Kidney (tissue), 22 donors: ENCODE measurements at places on chromosomes 6 and 20. TPM values are rescaled to one million over a fixed set of nuclear protein-coding genes. Genes with fewer than 3 reads are reported as not detected.

PRKN gene
- 10.4 TPM for total RNA-seq

DBNDD2 gene
- 51.5 TPM for total RNA-seq

CASS4 gene
- total RNA-seq, result 3.0 TPM

ELOVL5 gene
- 42.0 TPM for total RNA-seq

LAMA5 gene
- total RNA-seq, result 342 TPM

CST5 gene
- total RNA-seq, result not detected

TCP11 gene
- total RNA-seq, result 0.50 TPM

CCR6 gene
- 0.54 TPM for total RNA-seq

SAMD10 gene
- total RNA-seq, result 7.9 TPM

OR12D3 gene
- not detected for total RNA-seq

LAMA2 gene
- 20.8 TPM for total RNA-seq

EYA2 gene
- 2.6 TPM for total RNA-seq

ABHD16B gene
- total RNA-seq, result not detected

COL11A2 gene
- total RNA-seq, result 0.85 TPM

- DNase-seq, result no peak
Measured at GRCh38 chr20:891058-891705, 25.0 kb downstream of the ANGPT4 start.

GRCh38 chr6:158785036-158785435 is 34.1 kb downstream of the EZR start:
- no peak for DNase-seq

GRCh38 chr20:47137231-47137870 is 219.1 kb downstream of the ZMYND8 start:
- DNase-seq, result no peak

DNA sequence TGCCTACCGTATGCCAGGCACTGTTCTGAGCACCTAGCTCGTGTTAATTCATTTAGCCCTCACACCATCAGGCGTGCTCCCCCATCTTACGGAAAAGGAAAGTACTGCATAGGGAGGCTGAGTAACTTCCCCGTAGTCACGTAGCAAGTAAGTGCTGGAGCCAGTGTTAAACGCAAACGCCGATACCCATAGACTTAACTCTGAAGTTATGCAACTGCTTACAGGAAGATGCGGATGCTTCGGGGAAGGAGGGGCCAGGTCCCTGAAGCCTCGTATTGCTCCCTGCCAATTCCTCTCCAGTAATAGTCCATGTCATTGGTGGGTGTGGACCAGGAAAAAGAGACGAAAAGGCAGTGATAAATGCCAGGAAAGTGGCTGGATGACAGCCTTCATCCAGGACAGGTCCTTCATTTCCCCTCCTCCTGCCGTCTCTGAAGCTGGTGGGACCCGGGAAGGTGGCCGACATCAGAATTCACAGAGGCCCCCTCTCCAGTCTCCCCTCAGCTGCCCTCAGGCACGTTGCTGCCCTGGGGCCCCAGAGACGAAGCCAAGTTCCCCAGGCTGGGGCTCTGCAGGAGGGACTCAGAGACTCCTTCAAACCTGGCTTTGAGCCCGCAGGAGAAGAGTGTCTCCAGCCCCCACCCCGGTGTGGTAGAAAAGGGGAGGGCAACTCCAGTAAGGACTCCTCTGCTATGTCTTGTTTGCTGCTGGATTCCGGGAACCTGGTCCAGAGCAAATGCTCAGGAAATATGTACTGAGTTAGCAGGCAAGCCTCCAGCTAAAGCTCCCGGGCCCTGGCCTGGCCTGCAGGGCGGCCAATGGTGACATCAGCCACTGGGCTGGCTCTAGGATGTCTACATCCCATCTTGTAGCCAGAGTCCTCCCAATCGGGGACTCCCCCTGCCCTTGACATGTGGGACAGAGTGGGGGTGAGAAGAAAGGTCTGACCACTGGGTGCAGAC is 37.8 kb downstream of the RAB44 start:
- peak; percentile 93 for DNase-seq

- no peak for DNase-seq
Measured at GRCh38 chr6:33577106-33577535, 3.0 kb downstream of the BAK1 start.

- no peak for DNase-seq
Measured at GRCh38 chr6:51648236-51648635, 439.2 kb downstream of the PKHD1 start.

GRCh38 chr6:77415706-77416105 is 47.6 kb downstream of the HTR1B start:
- DNase-seq, result no peak

GRCh38 chr6:26206868-26207801 is 119.9 kb downstream of the HFE start:
- peak; percentile 57 for DNase-seq

GRCh38 chr20:48326868-48327267 is 500.9 kb downstream of the PREX1 start:
- DNase-seq, result no peak

GRCh38 chr6:150940941-150941340 is 75.4 kb downstream of the MTHFD1L start:
- DNase-seq, result no peak

- no peak for DNase-seq
Measured at GRCh38 chr6:21521276-21521675, 72.3 kb upstream of the SOX4 start.

DNA sequence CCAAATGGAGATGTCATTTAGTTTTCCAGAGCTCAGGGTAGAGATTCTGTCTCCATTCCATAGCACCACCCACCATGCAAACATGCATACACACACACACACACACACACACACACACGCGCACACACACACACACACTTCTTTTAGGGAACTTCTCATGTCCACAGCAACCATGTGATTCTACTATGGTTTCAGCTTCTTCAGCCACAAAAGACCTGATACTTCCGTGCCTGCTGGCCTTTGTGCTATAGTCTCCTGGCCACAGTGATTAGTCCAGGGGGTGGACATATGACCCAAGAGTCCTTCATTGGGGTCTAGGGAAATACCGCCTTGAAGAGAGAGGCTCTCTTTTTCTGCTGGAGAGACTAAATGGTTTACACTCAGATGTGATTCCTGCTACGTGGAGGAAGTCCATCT is 53.5 kb downstream of the CARMIL1 start:
- DNase-seq, result no peak

DNA sequence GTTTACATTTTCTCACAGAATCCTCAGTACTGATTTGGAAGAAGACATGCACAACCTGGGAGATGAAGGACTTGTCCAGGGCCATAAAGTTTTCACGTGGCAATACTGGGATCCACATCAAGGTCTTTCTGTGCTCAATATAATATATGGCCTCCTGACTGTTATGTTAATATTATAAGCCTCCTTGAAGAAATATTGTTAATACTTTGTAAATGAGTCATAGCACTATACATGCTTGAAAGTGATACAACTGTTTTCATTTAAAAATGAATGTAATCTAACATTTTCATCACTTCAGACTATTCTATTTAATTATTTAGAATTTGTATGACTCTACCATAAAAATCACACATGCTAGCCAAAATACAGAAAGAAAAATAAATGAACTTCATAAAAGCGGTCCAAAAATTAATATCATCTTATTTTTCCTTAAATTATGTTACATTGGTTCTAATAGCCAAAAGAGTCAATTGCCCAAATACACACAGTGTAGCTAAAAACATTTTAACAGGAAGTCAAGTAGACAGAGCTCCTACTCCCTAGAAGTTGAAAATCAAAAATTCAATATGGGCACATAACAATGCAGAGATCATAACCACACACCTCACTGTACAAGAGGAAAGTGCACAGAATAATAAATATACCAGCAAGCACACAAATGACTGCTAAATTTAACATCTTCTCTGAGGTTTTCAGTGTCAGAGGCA is 188.0 kb upstream of the HDDC2 start:
- no peak for DNase-seq

DNA sequence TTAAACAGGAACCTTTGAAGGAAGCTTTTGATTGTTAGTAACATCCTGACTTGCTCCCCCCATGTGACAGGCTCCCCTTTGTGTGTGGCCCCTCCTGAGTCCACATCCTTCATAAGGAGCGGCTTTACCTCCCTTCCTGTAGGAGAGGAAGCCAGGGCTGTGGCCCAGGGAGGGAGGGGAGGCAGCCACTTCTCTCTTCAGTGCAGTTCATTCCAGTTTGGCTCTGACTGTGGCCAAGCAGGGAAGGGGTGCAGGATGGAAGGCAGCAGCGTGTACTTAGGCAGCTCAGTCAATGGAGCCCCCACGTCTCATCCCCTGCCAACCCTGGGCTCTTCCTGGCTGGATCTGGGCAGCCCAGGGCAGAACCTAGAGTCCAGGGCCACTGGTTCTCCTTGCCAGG is 295.2 kb downstream of the QKI start:
- DNase-seq, result no peak

GRCh38 chr6:57261926-57262325 is 39.8 kb upstream of the RAB23 start:
- no peak for DNase-seq

DNA sequence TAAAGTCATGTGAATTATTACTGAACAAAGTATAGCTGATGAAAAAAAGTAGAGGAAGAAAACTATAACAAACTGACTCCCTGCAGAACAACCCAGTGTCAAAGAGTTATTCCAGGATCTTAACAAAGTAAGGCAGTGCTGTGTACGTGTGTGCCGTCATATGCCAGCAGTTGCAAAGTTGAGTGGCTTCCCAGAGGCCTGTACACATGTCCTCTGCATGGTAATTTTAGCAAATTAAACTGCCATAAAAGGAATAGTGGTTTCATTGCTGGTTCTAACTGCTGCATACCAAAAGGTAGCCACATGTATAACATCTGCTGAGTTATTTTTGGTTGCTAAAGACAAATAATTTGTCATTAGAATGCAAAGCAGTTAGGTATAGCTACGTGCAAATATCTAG is 44.8 kb downstream of the RIPOR2 start:
- no peak for DNase-seq

- DNase-seq, result no peak
Measured at GRCh38 chr20:33431797-33432381, 11.7 kb downstream of the SNTA1 start.

- no peak for DNase-seq
Measured at GRCh38 chr6:151835396-151835795, 27.9 kb downstream of the ESR1 start.

DNA sequence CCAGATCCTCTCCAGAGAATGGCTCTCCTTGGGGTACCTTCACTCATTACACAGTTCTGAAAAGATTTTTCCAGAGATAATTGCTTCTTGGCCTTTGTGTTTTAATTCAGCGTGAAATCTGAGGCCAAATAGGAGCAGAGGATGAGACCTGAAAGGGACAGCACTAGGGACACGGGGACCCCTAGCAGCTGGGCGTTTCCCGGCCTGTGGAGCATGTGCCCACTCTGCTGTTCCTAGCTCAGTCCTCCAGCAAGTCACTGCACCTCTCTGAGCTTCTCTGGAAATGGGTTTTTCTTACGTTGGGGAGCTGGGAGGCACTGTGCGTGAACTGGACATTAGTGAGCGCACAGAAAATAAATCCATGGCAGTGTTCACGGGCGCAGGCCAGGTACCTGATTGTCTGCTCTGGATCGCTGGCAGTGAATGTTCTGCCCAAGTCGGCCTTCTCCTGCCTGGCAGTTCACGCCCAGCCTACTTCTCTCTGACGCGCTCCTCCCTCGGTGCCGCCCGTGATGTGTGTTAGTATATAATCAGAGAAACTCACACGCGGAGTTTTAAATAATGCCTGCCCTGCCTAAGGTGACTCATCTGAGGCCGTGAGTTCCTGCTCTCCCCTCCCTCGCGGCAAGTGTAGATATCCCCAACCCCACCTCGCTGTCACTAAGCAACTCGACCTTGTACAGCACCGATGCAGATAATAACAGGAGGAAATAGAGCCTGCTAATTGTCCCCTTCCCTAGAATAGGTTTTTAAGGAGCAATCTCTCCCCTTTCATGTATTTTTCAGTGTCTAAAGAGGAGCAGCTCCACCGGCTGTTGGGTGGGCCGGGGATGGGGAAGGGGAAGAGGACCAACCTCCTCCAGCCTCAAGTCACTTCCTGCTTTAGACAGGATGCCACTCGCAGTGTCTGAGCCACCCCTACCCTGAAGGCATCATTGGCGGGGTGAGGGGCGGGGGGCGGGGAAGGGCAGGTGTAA is 2.7 kb upstream of the TUBB2A start:
- peak; percentile 50 for DNase-seq

DNA sequence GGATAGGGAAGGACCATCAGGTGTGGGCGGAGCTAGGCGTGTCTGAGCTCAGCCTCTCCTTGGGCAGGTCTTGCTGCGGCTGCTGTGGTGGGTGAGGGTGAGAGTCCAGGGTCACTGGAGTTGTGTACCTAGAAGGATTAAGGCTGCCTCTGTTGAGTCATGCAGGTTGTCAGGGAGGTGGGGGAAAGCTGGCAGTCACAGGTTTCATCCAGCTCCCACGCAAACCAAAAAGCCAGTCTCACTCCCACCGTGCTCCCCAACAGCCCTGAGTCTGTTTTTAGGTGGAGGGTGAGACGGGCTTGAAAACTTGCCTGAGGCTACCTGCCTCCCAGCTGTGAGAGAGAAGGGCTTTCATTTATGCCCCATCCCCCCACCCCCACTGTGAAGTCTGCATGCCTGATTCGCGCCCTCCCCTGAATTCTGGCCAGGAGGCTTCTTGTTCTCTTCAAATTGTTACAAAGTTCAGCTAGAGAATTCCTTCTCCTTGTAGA is 161.5 kb downstream of the MYLK4 start:
- no peak for DNase-seq

GRCh38 chr6:35049156-35049735 is 91.9 kb downstream of the TCP11 start:
- no peak for DNase-seq

DNA sequence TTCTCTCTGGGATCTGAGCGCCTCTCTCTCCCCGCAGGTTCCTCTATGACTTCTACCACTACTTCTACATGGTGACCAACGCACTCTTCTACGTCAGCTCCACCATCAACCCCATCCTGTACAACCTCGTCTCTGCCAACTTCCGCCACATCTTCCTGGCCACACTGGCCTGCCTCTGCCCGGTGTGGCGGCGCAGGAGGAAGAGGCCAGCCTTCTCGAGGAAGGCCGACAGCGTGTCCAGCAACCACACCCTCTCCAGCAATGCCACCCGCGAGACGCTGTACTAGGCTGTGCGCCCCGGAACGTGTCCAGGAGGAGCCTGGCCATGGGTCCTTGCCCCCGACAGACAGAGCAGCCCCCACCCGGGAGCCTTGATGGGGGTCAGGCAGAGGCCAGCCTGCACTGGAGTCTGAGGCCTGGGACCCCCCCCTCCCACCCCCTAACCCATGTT is 36.3 kb upstream of the MRGBP start:
- DNase-seq, result no peak

- no peak for DNase-seq
Measured at GRCh38 chr20:12466915-12467314, 541.9 kb upstream of the SPTLC3 start.

DNA sequence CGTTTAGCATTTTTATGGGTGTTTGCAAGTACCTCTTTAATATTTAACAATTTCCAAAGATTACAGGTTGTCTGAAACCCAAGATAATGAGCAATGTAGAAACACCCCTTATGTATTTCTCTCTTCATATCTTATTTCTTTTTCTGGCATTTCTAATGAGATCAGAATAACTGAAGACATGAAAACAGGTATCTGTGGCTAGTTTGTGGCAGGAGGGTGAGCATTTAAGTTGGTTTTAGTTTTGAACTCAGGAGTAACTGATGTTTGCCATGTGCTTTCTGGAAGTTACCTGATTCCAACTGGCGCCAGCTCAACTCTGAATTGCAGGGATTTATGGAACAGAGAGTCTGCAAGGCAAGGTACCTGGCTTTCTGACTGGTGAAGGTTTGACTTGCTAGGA is 35.4 kb upstream of the PRL start:
- DNase-seq, result no peak

- no peak for DNase-seq
Measured at GRCh38 chr20:58531063-58531462, 15.9 kb upstream of the APCDD1L start.

- DNase-seq, result no peak
Measured at GRCh38 chr6:31597006-31597405, 4.2 kb upstream of the NCR3 start.
